ENCODE measurements at places on chromosomes 7 and 10.

DNA sequence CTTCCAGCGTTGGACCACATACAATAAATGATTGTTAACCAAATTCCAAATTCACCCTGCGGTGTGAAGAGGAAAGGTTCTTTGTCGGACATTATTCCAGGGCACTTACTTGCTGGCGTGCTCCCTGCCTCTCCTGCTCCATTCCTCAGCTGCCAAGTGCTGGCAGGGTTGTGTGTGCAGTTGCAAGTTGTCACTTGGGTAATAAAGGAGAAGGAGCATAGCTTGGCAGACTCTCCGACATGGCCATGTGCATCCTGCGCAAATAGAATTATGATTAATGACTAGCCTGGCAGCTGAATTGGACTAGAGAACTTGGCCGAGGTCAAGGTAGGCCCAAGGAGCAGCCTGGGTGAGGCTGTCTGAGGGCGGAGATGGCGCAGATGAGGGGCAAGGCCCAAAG, 92.3 kb upstream of the ELMO1 start:
- DNase-seq = no peak

- no peak for DNase-seq
These were observed 648.8 kb downstream of the ARL4A start for GRCh38 chr7:13336227-13336626.

DNA sequence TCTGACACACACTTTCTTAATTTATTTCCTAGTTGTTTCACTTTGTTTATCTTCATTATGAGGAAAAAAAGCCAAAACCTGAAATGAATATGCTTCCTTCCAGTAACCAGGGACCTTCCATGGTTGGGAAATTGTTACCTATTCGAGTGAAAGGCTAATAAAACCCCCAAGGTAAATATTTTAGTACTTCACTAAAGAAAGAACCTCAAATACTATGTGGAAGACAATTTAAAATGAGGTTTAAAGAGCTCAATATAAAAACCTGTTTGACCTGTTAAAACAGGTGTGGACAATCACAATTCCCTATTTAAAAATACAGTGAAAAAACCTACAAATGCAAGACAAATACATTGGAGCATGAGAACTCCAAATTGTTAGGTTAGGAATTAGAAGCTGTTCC, 192.6 kb downstream of the CFTR start:
- DNase-seq = no peak

- no peak for DNase-seq
These were observed 66.6 kb upstream of the SYPL1 start for GRCh38 chr7:106178593-106179134.

DNA sequence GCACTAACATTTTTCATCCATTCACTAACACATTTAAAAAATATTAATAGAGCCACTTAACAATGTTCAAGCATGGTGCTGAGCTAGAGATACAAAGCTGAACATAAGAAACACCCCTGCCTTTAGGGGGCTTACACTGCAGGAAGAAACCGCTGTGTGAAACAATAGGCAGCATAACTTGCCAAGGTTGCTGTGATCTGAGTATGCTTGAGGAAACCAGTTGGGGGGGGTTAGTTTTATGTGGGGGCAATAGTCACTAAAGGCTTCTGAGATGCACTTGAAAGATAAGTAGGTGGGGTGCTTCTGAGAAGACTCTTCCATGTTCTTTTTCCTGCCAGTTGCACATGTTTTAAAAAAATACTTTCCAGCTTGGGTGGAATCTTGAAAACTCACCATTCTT, 2.8 kb downstream of the RBM17 start:
- DNase-seq = no peak

DNA sequence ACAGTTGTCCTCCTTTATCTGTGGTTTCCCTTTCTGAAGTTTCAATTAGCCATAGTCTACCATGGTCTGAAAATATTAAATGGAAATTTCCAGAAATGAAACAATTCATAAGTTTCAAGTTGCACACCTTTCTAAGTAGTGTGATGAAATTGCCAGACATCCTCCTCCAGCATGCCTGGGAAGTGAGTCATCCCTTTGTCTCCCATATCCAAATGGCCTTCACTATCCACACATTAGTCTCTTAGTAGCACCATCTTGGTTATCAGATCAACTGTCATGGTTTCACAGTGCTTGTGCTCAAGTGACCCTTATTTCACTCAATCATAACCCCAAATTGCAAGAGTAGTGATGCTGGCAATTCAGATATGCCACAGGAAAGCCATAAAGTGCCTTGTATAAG, 83.4 kb upstream of the PPP1R9A start:
- no peak for DNase-seq

DNA sequence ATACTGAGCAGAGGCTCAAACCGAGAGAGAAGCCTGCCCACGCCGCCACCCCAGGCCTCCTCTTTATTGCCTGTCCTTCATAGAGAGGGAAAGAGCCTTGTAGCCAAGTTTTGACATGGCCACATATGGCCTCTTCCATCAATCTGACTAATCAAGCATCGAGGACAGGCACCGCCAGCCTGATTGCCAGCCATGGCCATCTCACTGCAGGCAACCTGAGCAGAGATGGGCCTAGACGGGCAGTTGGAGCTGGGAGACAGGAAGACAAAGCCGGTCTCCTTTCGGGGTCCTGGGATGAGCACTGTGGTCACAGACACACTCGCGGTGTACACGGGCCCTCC, 67.2 kb downstream of the EBF3 start:
- DNase-seq = no peak

GRCh38 chr10:97090035-97090434, 95.7 kb downstream of the SLIT1 start:
- no peak for DNase-seq

DNA sequence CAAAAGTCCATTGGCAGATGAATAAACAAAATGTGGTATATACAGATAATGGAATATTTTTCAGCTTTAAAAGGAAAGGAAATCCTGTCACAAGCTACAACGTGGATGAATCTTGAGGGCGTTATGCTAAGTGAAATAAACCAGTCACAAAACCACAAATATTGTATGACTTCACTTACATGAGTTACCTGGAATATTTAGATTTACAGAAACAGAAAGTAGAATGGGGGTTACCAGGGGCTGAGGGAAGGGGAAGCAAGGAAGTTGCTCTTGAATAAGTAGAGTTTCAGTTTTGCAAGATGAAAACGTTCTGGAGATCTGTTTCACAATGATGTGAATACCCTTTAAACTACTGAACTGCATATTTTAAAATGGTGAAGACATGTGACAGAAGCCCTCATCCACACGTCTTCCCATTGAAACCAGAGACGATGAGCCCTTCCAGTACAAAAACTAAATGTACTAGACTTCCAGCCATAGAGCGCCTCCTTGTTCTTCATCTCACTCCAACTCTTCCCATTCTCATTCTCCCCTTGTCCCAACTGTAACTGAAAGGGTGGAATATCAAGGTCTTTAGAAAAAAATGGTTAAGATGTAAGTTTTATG, 62.4 kb downstream of the MICU1 start:
- no peak for DNase-seq

All from NCI-H187 treated with DMSO at 0.1 percent for 48 hours (cell line).